ENCODE measurements at places on chromosomes 1 and 21. TPM values are rescaled to one million over a fixed set of nuclear protein-coding genes. Genes with fewer than 3 reads are reported as not detected.

KDF1 gene
- total RNA-seq: 17.1 TPM

DNA sequence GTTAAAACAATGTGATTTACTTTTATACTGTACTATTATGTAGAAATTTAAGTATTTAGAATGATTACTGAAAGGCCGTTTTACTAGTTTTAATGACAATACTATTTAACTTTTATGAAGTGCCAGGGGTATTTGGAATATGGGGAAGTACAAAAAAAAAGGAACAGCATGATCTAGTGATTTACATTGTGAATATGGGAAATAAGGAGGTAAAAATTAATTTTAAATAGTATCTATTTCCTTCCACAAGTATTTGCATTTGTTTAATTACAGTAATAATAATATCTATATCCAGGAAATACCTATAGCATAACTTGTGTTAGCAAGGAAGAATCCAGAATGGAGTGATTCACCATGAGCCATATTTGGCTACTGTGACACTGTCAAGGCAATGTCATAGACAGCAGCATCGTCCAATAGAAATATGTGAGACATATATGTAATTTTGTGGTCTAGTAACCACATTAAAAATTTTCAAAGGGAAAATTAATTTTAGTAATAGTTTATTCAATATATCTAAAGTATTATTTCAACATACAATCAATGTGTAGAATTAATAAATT lies 22.0 kb downstream of the CNST start:
- no peak for DNase-seq
- H3K4me1 ChIP-seq: peaks cover 40% of the 10 kb centered on the region
- no peaks in the 10 kb centered on the region for H3K27me3 ChIP-seq
- H3K36me3 ChIP-seq: peaks cover 19% of the 10 kb centered on the region
- H3K4me3 ChIP-seq: no peak overlapping the region
- H3K27ac ChIP-seq: no peak overlapping the region

DNA sequence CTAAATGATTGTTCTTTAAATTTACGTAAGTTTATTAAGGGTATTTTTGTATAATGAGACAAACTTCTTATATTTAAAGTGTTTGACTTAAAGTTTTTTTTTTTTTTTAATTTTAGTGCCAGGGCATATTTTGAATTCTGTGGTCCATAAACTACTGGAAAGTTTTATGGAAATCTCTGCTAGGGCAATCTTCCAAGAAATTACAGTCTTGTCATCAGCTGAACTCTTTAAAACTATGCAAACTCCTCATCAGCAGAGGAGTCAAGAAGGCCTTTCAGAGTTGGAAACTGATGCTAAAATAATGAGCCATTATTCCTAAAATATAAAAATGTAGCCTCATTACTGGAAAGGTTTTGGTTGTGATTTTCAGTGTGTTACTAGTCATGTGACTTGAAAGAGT lies 1201.9 kb downstream of the BRINP3 start:
- DNase-seq: peak; percentile 18
- H3K4me3 ChIP-seq: no peak overlapping the region
- no peaks in the 10 kb centered on the region for H3K27me3 ChIP-seq
- H3K4me1 ChIP-seq: no peaks in the 10 kb centered on the region

DNA sequence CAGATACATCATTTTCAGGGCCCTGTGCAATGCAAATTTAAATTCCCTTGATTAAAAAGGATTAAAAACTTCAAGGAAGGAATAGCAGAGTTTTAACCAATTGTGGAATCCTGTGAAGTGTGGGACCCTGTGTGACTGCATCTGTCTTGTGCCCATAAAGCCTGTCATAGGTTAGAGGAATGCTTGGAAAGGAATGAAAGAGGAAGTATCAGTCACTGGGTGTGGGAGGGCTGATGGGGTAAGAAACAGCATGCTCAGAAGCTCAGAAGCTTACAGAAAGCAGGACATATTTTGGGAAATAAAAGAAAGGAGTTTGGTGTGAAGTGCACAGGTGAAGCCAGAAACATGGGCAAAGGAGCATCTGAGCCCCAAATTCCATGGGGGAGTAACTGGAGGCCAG lies 150.8 kb upstream of the ETV3 start:
- no peaks in the 10 kb centered on the region for H3K36me3 ChIP-seq
- no peak overlapping the region for H3K4me3 ChIP-seq
- H3K27ac ChIP-seq: no peak overlapping the region
- no peak for DNase-seq
- H3K4me1 ChIP-seq: no peaks in the 10 kb centered on the region

ENSA gene
- total RNA-seq: 117 TPM

DNA sequence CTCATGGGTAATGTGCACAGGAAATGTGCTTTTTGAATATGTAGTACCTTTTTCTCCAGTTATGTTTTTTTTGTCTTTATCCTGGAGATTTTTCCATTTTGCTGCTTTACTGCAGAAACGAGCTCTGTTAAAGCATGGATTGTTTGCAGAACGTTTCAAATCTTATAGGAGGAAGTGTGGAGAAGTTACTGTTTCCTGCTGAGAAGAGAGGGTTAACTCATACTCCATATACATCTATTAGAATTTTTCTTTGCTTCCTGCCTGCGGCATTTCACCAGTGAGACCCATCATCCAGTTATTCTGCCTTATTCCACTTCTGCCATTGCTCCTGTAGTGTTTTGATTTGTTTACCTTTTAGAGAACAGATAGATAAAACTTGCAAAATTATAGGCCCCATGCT lies 2.0 kb downstream of the RPRD2 start:
- H3K27ac ChIP-seq: peak overlapping the region; percentile 95
- no peaks in the 10 kb centered on the region for H3K36me3 ChIP-seq
- no peaks in the 10 kb centered on the region for H3K27me3 ChIP-seq
- peak overlapping the region; percentile 65 for H3K4me3 ChIP-seq

- peak within 1 kb of the TSS; percentile 76 for H3K27ac ChIP-seq
- DNase-seq: peak; percentile 67
- peaks cover 52% of the 10 kb centered on the region for H3K4me1 ChIP-seq
- no peak within 1 kb of the TSS for H3K4me3 ChIP-seq
- peaks cover 2% of the 10 kb centered on the region for H3K36me3 ChIP-seq
- H3K27me3 ChIP-seq: no peaks in the 10 kb centered on the region
Observed at GRCh38 chr1:155940993-155941844, at the start of gene RXFP4. Gene RXFP4 (plus strand): TSS chr1:155941638. CDS start chr1:155941710, 72 bp downstream.

TESK2 gene
- not detected for total RNA-seq

Measured in stomach (tissue), 19 donors.